Endothelial cell (in vitro differentiated cells): ENCODE measurements at places on chromosomes 3 and 15.

DNA sequence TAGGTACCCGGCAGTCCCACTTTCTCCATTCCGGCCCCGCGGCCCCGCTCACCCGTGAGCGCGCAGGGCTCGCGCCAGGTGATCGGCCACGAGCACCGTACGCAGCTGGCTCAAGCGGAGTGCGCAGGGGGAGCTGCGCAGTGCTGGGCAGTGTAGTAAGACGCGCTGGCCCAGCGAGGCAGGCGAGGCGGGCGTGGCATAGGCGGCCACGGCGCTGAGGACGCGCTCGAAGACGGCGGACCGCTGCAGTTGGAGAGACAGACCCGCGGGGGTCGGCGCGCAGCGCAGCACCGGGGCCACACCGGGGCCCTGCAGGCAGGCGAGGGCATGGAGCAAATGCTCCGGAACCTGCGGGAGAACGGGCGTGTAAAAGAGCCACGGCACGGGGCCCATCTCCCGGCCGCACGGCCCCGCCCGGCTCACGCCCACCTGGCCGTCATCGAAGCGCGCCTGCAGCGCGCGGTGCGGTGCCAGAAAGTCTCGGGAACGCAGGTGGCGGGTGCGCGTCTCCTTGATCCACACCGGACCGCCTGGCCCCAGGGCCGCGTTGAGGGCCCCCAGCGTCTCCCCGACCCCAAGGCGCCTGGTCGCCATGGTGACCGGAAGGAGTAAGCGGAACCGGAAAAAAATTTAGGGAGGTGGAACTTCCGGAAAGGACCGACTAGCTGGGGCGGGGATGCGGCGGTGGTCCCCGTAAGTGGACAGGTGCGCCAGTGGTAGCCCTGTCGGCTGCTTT, at the start of gene DALRD3:
Gene DALRD3 (minus strand): TSS at position 610 of the 736 bp plus-strand sequence. CDS start 16 bp downstream, at position 594.
- DNase-seq = peak; percentile 54

DNA sequence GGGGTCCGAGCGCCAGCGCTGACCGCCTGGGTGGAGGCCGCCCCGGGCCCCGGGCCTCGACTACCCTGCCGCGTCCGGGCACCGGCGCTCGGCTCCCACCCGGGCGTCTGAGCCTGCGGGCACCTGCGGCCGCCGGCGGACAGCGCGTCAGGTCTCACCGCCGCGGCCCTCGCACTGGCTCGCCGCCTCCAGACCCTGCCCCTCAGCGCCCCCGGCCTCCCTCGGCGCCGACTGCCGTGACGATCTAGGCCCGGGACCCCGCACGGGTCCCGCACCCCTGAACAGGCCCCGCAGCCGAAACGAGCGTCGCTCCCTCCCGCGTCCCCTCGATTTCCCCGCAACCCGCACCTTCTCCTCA, 297 bp downstream of the PRC1 start:
- peak; percentile 31 for DNase-seq

- DNase-seq = no peak
These were observed 106.7 kb downstream of the DPH6 start for GRCh38 chr15:35439291-35439690.

GRCh38 chr3:194148383-194148782, 12.4 kb downstream of the HES1 start:
- DNase-seq = no peak

GRCh38 chr3:45518376-45519135, 76.0 kb upstream of the LIMD1 start:
- no peak for DNase-seq
